ENCODE measurements at places on chromosomes 12 and 14.

DNA sequence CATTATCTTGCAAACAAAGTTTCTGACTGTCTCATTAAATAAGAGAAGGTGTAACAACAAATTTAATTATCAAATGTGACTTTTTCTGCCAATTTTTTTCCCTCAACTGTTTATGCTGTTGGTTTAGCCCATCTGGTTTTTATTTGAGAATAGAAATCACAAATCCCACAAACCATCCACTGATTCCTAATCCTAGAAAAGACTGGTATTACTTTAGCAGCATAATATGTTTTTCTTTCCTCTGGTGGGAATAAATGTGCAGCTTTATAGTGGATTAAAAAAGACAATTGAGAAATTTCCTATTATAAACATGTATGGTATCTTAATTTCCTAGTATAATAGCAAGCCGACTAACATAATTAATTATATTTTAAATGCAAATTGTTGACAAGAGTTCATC, 257.9 kb upstream of the FOXN3 start:
- no peak for DNase-seq

DNA sequence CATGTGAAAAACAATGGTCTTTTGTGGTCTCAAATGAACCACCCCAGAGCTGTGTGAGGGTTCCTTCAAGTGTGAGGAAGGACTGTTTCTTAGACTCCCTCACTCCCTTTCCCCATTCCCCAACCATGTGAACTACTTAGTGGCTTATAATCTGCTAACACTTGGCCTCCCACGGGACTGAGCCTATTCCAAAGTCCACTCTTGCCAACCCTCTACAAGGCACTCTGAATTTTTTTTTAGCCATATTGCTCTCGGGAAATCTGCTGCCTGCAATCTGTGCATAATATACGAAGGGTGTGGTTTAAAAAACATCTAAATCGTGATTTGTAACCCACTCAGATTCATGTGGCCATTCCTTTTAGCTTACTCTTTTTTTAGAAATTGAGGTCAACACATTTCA, 2.6 kb downstream of the SVOP start:
- no peak for DNase-seq

- no peak for DNase-seq
These were observed 148.7 kb downstream of the ANO2 start for GRCh38 chr12:5796171-5796958.

GRCh38 chr14:43338713-43339112, 1168.4 kb downstream of the FSCB start:
- DNase-seq: no peak

- DNase-seq: no peak
These were observed 20.9 kb downstream of the AKAP6 start for GRCh38 chr14:32350020-32350419.

DNA sequence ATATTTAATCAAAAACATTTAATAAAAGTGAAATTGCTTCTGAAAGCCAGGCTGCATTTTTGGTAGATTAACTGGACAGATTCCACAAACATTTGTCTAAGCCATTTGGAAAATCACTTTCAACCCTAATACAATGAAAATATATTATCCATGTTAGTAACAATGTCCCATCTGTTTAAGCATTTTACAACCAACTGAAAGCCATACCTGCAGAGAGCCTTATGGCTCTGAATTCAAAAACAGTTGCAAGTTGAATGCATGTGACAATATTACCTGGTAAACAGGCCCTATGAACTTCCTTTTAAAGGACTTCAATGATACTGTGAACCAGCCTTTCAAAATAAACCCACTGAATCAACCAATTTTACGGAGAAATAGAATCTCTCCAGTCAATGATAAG, 468.1 kb downstream of the BTG1 start:
- no peak for DNase-seq

- no peak for DNase-seq
These were observed 144.7 kb upstream of the BTG1 start for GRCh38 chr12:92290350-92290695.

DNA sequence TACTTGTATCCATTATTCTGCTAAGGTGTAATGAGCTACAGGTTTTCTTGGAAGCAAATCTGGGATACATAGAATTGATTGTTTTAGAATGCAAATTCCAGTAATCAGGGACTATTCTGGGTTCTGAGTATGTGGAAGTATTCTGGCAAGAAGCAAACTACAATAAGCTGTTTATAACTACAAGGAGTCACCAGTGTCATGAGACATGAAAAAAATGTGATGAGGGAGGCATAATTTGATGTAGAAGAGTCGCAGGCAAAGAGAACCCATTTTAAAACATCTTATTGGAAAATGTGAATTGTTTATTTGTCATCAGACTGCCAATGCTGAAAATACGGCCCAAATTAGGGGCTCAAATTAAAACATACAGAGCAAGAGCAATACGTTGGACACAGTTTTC, 321.8 kb upstream of the E2F7 start:
- no peak for DNase-seq

DNA sequence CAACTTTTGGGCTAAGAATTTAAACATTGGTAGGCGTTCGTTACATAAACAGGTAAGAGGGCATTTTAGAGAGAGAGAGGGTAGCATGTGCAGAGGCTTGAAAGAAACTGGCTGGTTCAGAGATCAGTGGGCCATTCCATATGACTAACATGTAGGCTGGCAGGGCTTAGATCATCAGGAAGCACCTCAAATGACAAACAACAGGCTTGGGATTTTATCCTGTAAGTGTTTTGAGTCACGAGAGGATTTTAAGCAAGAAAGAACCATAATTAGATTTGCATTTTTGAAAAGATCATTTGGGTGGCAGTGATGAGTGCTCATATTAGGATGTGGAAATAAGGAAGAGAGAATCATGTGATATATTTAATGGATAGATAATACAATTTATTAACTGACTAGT, 8.7 kb upstream of the PLEKHA5 start:
- no peak for DNase-seq

- DNase-seq: no peak
These were observed 900 bp upstream of the DPF3 start for GRCh38 chr14:72894623-72895378.

GRCh38 chr12:57518920-57519795, 1.2 kb downstream of the DDIT3 start:
- no peak for DNase-seq

DNA sequence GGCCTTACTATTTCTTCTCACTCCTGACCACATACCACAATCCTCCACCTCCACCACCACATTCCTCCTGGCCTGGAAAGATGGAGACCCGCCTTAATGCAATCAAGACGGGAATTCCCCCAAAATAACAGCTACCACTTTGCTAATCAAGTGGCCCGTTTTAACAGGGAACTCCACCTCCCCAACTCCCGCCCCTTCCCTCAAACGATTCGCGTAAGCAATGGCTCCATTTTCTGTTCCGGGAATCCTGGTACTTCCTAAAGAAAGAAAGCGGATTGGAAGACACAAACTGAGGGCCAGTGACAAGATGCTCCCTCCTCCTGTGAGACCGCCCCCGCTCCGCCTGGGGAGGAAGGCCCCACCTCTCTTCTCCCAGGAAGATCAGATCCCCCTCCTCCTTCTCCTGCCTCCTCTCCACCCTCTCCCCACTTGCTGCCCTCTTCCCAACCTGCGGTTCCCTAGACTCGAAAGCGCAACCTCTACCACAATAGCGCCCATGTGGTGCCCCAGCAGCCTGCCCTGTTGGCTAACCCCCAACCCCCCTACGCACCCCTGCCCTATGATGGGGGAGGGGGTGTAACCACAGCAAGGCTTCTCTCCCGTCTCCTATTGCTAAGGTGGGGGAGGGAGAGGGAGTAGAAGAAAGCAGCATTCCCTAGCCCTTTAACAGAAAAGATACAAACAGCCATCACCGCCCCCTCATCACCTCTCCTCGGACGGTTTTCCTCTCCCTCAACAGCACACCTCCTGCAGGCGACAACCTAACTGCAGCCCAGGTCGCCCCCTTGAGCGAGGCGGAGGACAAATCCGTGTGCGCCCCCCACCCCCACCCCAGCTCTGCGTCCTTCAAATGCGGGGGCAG, 777 bp downstream of the ARF3 start:
- DNase-seq: no peak

GRCh38 chr12:96044017-96044942, 8.9 kb upstream of the LTA4H start:
- no peak for DNase-seq

DNA sequence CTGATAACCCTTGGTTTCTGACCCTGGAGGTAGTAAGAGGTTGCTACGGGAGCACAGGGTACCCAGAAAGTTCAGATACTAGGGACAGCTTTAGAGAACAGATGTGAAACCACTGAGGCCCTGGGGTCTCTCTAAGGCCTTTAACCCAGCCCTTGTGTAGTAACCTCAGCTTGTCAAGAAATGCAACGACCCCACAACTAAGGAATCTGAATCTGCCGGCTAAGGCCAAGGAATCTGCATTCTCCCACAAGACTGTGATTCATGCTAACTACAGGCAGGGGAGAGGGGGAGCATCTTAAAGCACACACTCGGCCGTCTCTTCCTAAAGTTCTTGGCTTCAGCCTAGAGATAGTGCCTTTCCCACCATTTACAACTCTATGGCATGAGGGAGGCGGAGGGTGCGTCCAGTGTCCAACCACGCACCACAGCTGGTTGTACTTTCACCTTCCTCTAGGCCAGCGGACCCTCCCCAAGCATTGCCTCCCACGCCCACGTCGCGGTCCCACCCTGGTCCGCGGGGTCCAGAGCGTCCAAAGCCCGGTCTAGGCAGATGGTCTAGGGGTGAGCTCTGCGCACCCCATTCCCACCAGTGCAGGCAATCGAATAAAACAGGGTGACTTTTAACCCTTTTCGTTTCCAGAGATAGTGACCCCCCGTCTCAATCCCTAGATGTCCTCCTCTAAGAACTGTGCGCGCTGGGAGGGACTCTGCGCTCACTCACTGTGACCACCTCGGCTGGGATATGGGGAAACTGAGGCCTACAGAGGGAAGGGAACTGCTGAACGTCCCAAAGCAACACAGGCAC, 735 bp upstream of the VASH1 start:
- DNase-seq: no peak

GRCh38 chr12:89353823-89354611, 1.7 kb upstream of the DUSP6 start:
- DNase-seq: peak; percentile 65

- DNase-seq: no peak
These were observed 28.3 kb downstream of the PITPNM2 start for GRCh38 chr12:123122626-123123025.

- no peak for DNase-seq
These were observed 40.2 kb downstream of the RASSF9 start for GRCh38 chr12:85796001-85796400.

- no peak for DNase-seq
These were observed 1.2 kb downstream of the GSC start for GRCh38 chr14:94768521-94769390.

DNA sequence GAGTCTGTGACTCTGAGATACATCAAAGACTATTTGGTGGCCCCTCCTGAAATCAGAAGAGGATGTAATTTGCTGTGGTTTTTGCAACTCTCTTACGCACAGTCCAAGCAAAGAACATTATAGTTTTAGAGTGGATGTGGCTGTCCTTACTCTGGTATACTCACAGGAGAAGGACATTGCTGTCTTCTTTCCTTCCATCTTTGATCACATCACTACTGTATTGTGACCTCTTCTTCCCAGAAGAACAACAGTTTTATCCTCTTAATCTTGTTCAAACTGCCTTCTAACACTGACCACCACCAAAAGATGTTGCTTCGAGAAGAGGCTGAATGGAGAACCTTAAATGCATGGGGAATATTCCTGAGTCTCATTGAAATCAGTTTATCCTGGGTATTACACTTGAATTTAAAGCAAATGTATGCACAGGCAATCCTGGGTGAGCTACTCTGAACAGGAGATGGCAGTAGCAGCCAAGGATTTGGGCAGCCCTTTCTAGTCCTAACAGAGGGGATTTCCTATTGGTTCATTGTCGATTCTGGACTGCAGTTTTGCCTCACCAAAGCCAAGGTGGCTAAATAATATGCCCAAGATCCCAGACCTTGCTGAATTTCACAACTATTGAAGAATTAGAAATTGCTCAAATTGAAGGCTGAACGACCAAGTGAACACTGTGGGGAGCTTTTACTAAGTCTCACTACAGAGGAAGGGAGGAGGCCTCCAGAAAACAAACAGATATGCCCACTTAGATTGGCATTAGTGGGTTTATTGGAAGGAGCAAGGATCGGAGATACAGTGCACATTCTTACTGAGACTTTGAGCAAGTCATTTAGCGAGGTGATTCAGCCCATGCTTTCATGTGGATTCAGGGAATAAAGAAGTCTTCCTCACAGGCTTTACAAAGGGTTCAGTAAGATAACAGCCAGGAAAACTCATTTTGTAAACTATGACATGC, 282.8 kb downstream of the PAWR start:
- no peak for DNase-seq

GRCh38 chr12:94146166-94146936, 2.0 kb upstream of the PLXNC1 start:
- no peak for DNase-seq

GRCh38 chr14:104979758-104980610, 1.8 kb upstream of the AHNAK2 start:
- DNase-seq: no peak

Measured in activated CD8-positive, alpha-beta memory T cell treated with anti-CD3 and anti-CD28 coated beads for 48 hours (primary cell).